ENCODE measurements at places on chromosomes 1 and 21. TPM values are rescaled to one million over a fixed set of nuclear protein-coding genes. Genes with fewer than 3 reads are reported as not detected.

Gene LRRN2
- 20.0 TPM for total RNA-seq

Gene PPP1R12B
- total RNA-seq, result 1.2 TPM

Gene ZSWIM5
- 0.49 TPM for total RNA-seq

Gene INAVA
- total RNA-seq, result 39.4 TPM

Gene ZNF695
- 2.9 TPM for total RNA-seq

Gene KRTAP19-3
- not detected for total RNA-seq

Gene H6PD
- total RNA-seq, result 4.7 TPM

Gene TTC24
- total RNA-seq, result not detected

Gene BCL2L15
- total RNA-seq, result 0.59 TPM

Gene LCK
- total RNA-seq, result not detected

Gene SNX7
- total RNA-seq, result 24.9 TPM

Gene TMEM61
- total RNA-seq, result 0.33 TPM

Gene L1TD1
- total RNA-seq, result not detected

Gene CADM3
- total RNA-seq, result 0.24 TPM

Gene CCDC185
- total RNA-seq, result 0.08 TPM

Gene TAL1
- total RNA-seq, result 0.02 TPM

Gene RHD
- total RNA-seq, result not detected

Gene LYST
- 4.6 TPM for total RNA-seq

Gene AGBL4
- total RNA-seq, result not detected

Gene DDR2
- 0.37 TPM for total RNA-seq

Gene KCNQ4
- 0.18 TPM for total RNA-seq

Gene SPRR5
- not detected for total RNA-seq

Gene ADAMTS4
- total RNA-seq, result not detected

Gene INSRR
- not detected for total RNA-seq

Gene PGM1
- total RNA-seq, result 33.6 TPM

Gene LIPI
- not detected for total RNA-seq

Gene KRTAP11-1
- not detected for total RNA-seq

Gene FMOD
- total RNA-seq, result not detected

Gene ARTN
- total RNA-seq, result 0.15 TPM

Gene APCS
- total RNA-seq, result not detected

Gene CRP
- total RNA-seq, result not detected

Gene YRDC
- 14.4 TPM for total RNA-seq

Gene CYP4X1
- 0.04 TPM for total RNA-seq

Gene NCDN
- 17.1 TPM for total RNA-seq

Gene VSIG8
- not detected for total RNA-seq

Gene SLC30A1
- total RNA-seq, result 25.0 TPM

All from A549 treated with CORT108297 at 1 μM for 4 hours (cell line).